Stimulated activated CD4-positive, alpha-beta T cell treated with anti-CD3 and anti-CD28 coated beads, Interleukin-1b, Interleukin-23, amount 100 ng/mL, for 1 hour (primary cell): ENCODE measurements at places on chromosomes 2 and 18.

DNA sequence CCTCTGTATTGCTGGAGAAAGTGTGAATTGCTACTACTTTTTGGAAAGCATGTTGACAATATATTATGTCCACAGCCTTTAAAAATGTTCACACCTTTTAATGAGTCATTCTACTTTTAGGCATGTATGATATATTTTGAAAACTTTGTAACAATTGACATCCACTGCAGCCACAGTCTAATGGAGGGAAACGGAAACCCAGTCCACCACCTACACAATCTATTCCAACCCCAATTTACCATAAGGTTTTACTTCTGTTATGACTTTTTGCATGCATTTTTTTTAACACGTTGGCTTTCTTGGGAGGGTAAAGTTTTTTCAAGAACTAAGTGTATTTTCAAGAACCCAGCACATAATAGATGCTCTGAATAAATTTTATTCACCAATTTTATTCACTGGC, 38.5 kb upstream of the ATP8B1 start:
- DNase-seq = no peak

- DNase-seq = no peak
These were observed 63.9 kb upstream of the TANK start for GRCh38 chr2:161096336-161096735.

DNA sequence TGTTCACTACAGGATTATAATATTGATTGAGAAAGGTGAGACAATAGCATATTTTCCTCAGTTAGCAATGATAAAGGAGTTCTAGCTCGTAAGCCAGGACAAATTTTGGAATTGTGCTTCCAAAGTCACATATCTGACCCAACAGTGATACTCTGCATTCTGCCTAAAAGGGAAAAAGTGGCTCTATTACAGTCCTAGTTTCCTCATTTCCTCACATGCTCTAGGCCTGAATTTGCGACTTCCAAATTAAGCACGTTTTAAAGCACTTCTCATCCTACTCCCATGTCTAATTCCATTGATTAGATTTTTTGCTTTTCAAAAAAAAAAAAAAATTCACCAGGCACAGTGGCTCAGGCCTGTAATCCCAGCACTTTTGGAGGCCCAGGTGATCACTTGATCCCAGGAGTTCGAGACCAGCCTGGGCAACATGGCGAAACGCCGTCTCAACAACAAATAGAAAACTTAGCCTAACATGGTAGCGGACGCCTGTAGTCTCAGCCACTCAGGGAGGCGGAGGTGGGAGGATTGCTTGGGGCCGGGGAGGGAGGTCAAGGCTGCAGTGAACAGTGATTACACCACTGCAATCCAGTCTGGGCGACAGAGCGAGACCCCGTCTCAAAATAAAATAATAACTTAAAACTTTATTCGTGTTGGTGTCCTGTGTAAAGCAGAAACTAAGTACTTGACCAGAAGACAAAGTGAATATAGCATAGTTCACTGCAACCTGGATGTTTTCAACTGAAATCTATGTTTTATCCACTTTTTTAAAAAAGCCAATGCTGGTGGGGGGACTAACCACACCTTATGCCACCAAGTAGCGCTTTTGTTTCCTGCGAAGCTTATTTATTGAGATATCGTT, 1.5 kb downstream of the ESCO1 start:
- no peak for DNase-seq

- no peak for DNase-seq
These were observed 34.6 kb upstream of the INSIG2 start for GRCh38 chr2:118053681-118054080.

DNA sequence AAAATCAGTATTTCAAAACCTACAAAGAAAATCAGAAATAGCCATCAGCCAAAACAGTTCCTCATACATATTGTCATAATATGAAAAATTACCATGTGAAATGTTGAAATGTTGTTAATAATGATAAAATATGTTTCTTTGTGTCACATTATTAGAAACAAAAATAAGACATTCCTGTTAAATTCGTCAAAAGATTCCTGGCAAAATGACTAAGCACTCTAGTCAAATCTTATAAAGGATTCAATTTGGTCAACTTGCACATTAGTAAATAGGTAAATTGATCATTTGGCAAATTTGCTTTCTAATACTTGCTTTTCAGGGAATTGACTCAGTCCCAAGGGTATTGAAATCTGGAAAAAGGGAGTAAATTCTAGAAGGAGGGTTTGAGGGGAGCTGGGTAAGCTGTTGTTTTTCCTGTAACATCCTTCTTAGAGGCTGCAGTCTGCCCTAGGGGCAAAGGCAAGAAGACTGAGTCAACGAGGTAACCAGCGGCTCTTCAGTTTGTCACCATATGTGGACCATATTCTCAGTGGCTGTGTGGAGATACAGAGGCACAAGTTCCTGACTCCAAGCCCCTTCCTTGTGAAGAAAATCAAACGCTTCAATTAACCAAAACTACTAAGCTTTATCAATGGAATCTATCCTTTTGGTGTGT, 482.3 kb downstream of the TNS1 start:
- no peak for DNase-seq

GRCh38 chr2:11257964-11258363, 86.5 kb downstream of the ROCK2 start:
- DNase-seq = no peak

DNA sequence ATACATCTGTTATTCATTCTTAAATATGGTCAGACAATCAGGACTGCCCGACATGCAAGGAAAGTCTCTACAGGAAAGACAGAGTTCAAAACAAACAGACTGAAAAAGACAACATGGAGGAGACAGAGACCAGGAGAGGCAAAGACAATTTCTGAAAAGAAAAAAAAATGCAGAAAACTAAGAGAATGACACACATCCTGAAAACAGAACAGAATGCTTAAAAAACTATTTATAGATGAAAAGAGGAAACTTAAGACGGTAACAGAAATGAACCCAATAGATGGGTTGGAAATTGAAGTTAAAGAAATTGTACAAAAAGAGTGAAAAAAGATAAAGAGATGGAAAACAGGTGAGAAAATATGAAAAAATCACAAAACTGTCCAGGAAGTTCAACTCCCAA, 95.7 kb downstream of the BCL2 start:
- DNase-seq = no peak

GRCh38 chr18:57995331-57995730, 48.7 kb upstream of the NEDD4L start:
- DNase-seq = no peak

- no peak for DNase-seq
These were observed 32.8 kb downstream of the ERLEC1 start for GRCh38 chr2:53819634-53820033.

DNA sequence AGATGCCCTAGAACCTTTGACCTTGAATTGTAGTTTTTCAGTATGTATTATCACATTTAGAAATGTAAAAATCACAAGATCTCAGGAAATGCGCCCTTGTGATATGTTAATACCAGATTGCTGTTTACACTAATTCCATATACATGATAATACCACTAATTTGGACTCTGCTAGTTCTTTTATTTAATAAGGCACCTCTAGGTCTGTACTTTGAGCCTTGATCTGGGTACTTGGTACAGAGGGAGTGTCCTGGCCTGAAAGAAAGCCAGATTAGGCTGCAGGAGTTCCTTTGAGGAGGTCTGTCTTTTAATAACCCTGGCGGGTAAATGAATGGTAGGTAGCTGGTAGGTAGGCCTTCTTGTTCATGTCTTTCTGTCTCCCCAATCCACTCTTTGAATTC, 26.3 kb downstream of the PLEKHA3 start:
- DNase-seq = no peak

GRCh38 chr2:29207352-29208148, 92.3 kb downstream of the CLIP4 start:
- DNase-seq = no peak
